ENCODE measurements at places on chromosomes 12 and 14.

DNA sequence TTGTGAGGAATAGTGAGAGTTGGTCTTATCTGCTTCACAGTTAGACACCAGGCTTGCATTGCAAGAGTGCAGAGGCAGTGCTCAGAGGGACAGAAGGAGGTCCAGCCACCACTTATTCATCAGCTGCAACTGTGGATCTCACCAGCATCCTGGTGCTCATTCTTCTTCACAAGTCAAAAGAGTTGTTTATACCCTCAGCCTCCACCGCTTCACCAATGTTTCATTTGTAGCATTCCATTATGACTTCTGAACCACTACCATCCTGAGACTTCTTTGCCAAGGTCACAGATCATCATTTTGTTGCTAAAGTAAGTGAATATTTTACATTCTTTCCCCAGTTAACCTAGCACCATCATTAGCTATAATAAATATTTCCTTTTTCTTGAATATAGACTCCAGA, 230.5 kb upstream of the KITLG start:
- no peak for DNase-seq

- DNase-seq, result no peak
Measured at GRCh38 chr14:57884175-57884574, 18.3 kb upstream of the SLC35F4 start.

- no peak for DNase-seq
Measured at GRCh38 chr12:20411345-20411744, 43.0 kb downstream of the PDE3A start.

- no peak for DNase-seq
Measured at GRCh38 chr12:59600171-59600570, 4.3 kb downstream of the SLC16A7 start.

DNA sequence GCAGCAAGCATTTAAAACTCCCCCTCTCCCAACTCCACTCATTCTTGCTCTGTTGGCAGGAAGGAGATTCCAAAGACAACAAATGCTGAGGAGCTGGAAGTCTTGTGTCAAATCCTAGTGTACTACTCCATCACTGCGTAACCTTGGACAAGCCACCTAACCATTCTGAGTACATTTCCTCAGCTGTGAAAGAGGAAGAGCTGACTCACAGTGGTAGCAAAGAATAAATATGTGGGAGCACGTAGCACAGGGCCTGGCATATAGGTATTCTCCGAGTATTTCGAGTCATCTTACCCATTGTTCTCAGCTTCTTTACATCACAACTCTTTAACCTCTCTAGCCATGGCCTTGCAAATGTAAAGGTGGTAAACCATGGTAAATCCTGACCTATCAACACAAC, 28.7 kb downstream of the EGLN3 start:
- DNase-seq, result no peak

- DNase-seq, result no peak
Measured at GRCh38 chr14:24335461-24336171, 745 bp upstream of the ADCY4 start.

- DNase-seq, result no peak
Measured at GRCh38 chr14:52494444-52494843, 57.9 kb downstream of the TXNDC16 start.

DNA sequence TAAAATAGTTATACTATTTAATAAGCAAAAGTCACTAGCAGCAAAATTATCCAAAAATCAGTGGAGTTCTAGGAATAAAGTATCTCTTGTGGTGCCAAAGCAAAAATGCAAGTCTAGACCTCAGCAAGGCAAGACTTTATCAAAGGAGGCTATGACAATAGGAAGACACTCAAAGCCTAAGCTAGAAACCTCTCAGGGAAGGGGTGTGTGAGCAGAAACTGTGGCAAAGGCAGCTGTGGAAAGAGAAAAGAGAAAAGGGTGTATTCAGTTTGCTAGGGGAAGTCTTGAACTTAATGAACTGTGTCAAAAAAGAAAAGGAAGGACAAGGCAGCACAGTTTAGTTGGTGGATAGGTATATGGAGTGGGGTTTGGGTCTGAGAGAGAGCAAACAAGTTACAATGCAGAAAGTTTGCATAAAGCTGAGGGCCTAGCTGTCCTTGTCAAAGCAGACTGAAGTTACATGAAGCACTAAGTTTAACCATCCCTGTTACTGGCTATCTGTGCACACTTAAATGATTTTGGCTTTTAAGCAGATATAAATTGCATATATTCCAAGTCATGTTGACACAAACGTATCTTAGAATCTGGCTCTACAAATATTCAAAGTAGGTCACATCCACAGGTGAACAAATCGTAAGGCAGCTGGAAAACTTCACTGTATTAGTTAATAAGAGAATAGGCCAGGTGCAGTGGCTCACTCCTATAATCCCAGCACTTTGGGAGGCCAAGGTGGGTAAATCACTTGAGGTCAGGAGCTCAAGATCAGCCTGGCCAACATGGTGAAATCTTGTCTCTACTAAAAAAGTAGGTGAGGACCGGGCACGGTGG, 31.0 kb upstream of the AMN1 start:
- DNase-seq, result no peak

GRCh38 chr14:101006008-101006407, 102.5 kb upstream of the RTL1 start:
- DNase-seq, result no peak

- no peak for DNase-seq
Measured at GRCh38 chr14:93967637-93968250, 8.6 kb downstream of the ASB2 start.

DNA sequence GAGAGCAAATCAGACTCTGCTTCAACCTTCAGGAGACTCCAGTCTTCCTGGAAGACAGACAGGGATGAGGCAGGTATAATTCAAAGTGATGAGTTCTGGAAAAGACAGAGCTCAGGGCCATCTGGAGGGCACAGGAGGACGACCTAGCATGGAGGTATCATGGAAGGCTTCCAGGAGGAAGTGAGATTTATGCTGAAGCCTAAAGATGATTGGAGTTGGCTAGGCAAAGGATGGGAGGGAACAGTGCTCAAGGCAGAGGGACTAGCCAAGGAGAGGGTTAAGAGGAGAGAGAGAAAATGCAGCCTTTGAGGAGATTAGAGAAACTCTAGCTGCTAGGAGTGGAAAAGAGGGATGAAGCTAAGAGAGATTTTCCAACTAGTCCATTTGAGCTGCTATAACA, 438.5 kb downstream of the MED13L start:
- DNase-seq, result no peak

DNA sequence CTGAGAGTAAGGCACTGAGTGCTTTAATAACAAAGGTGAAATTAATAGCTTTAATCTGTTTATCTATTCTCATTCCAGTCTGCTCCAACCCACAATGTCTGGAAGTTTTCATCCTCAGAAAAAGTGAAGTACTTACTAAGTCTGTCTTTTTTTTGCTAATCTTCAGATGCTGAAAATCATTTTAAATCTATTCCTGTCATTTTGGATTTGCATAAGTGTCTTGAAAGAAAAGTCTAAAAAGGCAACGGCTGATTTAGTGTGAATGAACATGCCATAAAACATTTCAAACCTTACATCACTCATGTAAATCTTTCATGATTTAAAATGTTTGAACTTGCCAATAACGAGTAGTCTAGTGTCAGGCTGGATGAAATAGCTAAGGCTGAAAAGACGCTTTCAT, 685.6 kb downstream of the RPS29 start:
- DNase-seq, result no peak

- no peak for DNase-seq
Measured at GRCh38 chr12:11960646-11961045, 110.1 kb upstream of the BCL2L14 start.

DNA sequence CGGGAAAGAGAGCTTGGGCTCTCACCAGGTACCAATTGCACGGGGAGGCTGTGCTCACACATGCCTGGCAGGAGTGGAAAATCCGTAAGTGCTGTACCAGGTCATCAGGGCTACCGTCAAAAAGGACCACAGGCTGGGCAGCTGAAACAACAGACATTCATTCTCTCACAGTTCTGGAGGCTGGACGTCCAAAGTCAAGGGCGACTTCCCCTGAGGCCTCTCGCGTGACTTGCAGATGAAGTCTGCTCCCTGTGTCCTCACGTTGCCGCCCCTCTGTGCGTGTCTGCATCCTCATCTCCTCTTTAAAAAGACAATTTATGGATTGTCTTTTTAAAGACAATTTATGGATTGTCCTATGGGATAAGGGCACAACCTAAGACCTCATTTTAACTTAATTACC, 73.8 kb upstream of the FZD10 start:
- no peak for DNase-seq

DNA sequence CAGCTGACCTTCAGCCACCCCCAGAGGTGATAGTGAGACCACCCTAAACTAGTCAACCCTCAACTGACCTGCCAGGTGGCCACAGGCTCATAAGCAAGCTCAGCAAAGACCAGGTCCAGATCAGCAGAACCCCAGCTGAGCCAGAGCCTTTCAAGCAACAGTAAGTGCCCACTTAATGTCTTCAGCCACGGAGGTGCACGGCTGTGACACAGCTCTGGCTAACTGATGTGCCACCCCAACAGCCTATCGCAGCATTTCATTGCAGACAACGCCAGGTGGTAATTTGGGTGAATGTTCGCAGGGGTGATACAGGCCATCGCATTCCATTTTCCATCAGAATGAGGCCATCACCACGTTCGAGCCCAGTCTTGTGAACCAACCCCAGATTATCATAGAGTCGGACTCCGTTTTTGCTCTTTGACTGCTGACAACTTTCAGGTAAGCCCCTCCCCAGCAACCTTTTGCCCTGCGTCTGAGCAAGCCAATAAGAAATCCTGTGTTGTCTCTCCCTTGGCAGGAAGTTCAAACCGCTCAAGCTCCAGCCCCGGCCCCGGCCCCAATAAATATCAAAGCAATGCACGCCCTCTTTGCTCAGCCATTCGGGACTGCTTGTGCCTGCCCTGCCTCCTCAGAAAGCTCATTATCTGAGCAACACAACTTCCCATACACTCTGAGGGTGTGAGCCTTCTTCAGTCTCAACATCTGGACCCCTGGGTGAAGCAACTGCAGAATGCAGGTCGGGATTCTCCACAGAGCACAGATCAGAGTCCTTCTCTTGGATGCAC, 44.4 kb downstream of the JAG2 start:
- DNase-seq, result no peak

All from stimulated activated naive CD4-positive, alpha-beta T cell treated with Interleukin-2 at 50 U/mL for 16 hours (primary cell).